ENCODE measurements at places on chromosomes 7 and 10.

DNA sequence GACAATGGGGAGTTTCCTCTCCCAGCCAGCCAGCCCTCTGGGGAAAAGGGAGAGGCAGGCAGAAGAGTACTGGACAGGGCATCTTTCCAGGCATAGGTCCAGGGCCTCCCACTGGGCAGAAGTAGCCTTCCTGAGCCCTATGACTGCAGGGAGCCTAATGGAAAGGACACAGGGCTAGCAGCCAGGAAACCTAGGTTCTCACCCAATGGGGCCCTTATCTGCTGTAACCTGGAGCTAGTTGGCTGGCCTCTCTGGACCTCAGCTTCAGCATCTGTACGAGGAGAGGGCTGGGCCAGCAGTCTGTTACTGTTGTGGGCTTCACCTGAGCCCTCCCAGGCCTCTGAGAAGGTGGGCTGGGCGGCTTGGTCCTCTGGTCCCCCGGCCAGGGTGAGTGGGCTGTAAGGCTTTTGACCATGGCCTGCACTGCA is 22.4 kb downstream of the LDB3 start:
- peak; percentile 58 for DNase-seq

DNA sequence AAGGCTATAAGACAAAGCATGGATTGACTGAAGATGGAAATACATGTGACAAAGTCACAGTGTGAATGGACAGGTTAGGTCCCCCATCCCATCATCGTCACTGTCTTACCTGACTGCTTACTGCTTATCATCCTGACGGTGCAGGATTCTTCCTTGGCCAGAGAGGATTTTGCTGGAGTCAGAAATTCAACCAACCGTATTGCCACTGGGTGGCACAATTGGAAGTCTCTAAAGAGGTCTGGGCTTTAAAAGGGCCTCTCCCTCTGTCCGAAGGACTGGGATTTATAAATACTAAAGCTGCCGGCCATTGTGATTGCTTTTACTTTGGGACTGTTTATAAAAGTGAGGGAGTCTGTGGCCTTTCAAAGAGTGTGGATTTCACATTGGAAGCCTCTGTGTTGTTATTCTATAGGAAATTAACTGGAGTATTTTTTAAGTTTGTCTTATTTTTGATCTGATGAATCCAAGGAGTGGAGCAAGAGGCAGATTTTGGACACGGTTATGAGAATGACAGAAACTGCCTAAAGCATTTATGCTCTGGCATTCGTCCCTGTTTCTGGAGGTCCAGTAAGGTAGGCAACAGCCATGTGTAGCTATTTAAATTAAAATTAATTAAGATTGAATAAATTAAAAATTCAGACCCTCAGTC is 113.3 kb upstream of the CREB5 start:
- peak; percentile 28 for DNase-seq

GRCh38 chr7:44144968-44145478 is 3.9 kb upstream of the MYL7 start:
- no peak for DNase-seq

- no peak for DNase-seq
These were observed 560.5 kb upstream of the GALNT17 start for GRCh38 chr7:70571403-70571934.

DNA sequence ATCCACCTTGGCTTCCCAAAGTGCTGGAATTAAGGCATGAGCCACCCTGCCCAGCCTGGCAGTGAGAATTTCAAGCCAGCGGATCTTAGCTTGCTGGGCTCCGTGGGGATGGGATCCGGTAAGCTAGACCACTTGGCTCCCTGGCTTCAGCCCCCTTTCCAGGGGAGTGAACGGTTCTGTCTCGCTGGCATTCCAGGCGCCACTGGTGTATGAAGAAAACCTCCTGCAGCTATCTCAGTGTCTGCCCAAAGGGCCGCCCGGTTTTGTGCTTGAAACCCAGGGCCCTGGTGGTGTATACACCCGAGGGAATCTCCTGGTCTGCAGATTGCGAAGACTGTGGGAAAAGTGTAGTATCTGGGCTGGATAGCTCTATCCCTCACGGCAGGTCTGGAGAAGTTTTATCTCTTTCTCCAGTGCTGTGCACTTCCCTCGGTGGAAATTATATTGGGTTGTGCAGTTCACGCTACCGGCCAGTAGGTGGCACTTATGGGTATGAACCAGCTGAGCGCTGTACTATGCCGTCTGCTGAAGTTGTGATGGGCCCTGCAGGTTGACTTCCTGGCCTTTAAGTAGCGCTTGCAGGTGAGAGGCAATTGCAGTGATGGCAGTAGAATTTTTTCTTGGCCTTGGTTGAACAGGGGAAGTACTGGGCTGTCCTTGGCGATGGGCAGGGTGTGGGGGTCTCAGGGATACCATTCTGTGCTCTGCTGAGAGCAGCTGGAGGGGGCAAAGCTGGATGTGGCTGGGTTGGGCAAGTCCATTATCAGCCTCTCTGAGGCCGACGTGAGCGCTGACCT is 138.0 kb upstream of the MTPN start:
- peak; percentile 39 for DNase-seq

GRCh38 chr10:79322616-79323543 is 24.4 kb upstream of the PPIF start:
- peak; percentile 51 for DNase-seq

DNA sequence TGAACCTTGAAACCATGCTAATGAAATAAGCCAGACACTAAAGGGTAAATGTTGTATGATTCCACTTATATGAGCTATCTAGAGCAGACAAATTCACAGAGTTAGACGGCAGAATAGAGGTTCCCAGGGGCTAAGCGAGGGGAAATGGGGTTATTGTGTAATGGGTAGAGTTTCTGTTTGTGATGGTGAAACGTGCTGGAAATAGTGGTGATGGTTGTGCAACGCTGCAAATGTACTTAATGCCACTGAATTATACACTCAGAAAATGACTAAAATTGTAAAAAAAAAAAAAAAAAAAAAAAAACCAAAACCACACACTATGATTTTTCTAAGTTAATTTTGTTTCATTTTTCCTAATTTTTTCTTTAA is 30.0 kb downstream of the SFXN4 start:
- no peak for DNase-seq
